Right lobe of liver (tissue), 6 donors: ENCODE measurements at places on chromosomes 2 and 18.
A peak's percentile ranks its signal among the peaks of the same experiment; 100 is the strongest.

- no peak for DNase-seq
Measured at GRCh38 chr18:78080761-78081160, 831.1 kb downstream of the GALR1 start.

- DNase-seq: peak; percentile 8
Measured at GRCh38 chr18:48733643-48734253, 194.9 kb downstream of the CTIF start.

DNA sequence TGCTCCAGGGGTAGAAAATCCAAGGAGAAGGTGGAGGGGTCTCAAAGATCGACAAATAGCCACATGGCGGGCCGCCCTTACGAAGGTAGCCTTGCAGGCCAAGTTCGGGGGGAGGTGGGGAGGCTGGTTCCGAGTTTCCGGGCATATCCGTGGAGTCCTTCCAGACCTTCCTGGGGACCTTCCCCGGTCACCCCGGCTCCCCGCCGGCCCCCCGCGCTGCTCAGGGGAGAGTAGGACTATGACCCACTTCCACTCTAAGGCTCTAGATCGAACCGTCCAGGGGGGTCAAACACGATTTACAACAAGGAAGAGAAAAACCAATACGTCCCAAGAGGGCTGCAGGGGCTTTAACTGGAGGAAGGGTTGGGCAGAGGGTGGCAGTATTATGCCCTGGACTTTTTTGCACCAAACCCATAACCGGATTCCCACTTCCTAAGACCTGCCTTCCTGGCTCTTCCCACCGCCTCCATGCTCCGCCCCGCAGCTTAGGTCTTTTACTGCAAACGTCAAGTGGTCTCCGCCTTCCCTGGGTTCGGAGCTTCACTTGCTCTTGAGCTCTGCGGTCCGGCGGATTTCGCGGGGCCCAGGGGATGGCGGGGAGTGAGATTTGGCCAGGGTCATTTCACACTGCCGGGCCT, 779 bp upstream of the LYPD6 start:
- peak; percentile 53 for DNase-seq

- DNase-seq: peak; percentile 23
Measured at GRCh38 chr2:3022841-3023372, 354.7 kb downstream of the EIPR1 start.
